ENCODE measurements at places on chromosomes 13 and 19.
A peak's percentile ranks its signal among the peaks of the same experiment; 100 is the strongest.

DNA sequence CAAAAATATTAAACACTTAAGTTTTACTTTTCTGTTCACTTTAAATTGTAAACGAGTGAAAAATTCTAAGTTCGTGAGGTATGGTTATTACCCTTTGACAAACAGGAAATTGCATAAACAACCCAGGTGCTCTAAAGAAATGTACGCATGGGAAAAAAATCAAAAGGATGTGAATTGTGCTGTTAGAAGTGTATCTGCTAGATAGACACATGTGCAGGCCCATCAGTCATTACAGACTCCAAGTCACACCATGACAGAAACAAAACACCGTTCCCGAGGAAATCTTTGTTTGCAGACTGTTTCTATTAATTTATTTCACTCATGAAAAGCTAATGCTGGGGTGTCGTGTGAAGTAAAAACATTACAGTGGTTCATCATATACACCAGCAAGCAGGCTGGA lies 17.0 kb upstream of the DOCK9 start:
- DNase-seq = no peak

- no peak for DNase-seq
Measured at GRCh38 chr13:65926750-65927171, 1303.4 kb downstream of the PCDH9 start.

DNA sequence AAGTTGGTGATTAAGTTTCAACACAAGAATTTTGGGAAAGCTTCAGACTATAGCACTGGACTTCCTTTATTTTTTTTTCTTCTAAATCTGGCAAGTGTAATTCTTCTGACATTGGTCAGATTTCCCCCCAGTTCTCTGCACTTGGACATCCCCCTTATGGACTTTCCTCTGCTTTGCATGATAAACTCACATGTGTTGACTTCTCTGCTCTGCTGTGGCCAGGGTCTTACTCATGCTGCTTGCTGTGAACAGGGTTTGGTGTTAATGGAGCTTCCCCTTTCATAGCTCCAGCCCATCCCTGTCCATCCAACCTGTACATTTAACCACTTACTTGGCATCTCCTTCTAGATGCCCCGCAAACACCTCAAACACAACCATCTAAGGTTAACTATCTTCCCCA lies 70.5 kb upstream of the SPATA13 start:
- DNase-seq = no peak

- DNase-seq = no peak
Measured at GRCh38 chr19:571566-571974, 826 bp upstream of the BSG start.

- no peak for DNase-seq
Measured at GRCh38 chr19:38020311-38020710, 113.3 kb downstream of the SIPA1L3 start.

GRCh38 chr19:6738787-6739389 lies 592 bp upstream of the TRIP10 start:
- DNase-seq = no peak

DNA sequence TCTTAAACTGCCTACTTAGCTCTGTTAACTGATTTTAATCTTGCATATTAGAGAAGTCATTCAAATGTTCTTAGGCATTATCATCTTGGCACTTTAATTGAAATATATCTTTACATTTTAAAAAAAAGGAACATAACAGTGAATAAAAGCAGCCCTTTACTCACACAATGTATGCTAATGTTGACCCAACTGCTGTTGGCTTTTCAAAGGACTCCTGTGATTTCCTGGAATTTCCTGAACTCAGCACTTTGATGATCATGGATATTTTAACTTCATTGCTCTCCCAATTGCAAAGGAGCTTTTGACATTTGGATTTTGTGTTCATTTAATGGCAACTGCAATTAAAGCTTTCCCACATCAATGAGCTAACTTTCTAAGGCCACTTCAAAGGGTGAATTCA lies 1230.3 kb downstream of the DIAPH3 start:
- DNase-seq = no peak

GRCh38 chr13:111913761-111914140 lies 153.2 kb upstream of the SOX1 start:
- DNase-seq = peak; percentile 5

GRCh38 chr13:35468195-35468594 lies 8.3 kb downstream of the MAB21L1 start:
- no peak for DNase-seq

- DNase-seq = no peak
Measured at GRCh38 chr13:112242777-112243176, 133.4 kb upstream of the SPACA7 start.

DNA sequence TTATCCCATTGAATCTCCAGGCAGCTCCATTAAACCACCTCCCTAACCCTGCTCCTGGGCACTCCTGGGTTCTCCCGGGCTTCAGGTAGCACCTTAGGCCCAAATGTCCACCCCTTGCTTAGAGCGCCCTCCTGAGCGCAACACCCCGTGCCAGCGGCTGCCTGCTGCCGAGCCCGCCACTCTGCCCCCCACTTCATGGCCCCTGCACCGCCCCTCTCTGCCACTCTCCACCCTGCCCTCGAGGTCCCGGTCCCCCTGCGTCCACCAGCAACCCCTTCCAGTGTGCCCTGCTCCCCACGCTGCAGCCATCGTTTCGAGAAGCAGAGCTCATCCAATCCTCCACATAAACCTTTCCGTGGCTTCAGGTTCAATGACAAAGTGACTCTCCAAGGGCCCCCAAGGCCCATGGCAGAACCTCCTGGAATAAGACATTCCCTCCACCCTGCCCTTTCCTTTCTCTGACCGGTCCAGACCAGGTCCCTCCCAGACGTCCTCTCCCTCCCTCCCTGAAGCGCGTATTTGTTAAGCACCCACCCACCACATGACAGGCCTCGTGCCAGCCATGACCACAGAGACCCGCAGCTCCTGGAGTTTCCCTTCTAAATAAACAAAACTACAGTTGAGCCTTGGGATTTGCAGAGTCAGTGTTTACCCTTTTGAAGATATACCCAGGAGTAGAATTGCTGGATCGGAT lies 66.6 kb downstream of the ARHGEF18 start:
- DNase-seq = no peak

GRCh38 chr13:113802090-113802531 lies 43.1 kb downstream of the TMEM255B start:
- DNase-seq = no peak

DNA sequence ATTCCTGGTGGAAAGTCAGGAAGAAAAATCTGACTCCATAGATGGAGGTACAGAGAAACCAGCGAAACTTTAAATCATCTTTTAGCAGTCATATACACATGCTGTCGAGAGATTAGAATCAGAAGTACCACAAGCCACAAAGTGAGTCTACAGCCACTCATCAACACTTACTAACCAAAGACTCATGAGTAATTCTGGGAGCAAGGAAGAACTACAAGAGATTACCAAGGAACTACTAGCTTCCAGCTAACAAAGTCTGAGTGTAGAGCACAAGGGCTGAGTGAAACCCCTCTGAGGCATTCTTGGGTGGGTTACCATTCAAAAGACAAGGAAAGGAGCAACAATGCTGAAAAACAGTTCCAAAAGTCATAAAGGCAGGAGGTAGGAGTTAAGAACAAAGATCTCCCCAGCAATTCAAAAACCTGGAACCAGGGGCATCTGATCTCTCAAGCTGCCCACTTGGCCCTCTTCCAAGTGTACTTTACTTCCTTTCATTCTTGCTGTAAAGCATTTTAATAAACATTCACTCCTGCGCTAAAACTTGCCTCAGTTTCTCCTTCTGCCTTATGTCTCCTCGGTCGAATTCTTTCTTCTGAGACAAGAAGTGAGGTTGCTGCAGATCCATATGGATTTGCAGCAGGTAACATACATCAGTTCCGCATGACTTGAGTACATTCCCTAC lies 13.0 kb downstream of the RBM26 start:
- no peak for DNase-seq

DNA sequence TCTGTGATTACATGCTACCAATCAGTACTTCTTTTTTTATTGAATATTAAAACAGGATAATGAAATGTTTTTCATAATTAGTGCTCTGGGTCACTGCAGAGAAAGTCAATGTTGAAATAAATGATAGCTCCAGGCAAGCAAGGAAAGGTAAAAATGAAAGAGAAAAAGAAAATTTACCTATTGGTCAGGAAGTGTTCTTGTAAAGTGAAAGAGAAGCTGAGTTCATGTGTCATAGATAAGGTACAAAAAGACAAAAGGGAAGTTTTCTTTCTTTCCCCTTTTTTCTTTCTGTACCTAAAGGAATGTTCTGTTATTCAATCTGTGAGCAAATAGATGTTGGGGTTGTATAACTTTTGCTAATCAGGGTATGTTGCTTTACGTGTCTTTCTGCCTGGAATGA lies 197.0 kb downstream of the PCDH9 start:
- DNase-seq = no peak

- DNase-seq = peak; percentile 55
Measured at GRCh38 chr19:45076029-45076850, at the start of gene ZNF296. Gene ZNF296, minus strand, starts transcription at chr19:45076478. Its CDS starts 105 bp downstream, at chr19:45076373.

- no peak for DNase-seq
Measured at GRCh38 chr19:35290381-35291127, 1.4 kb upstream of the MAG start.

- no peak for DNase-seq
Measured at GRCh38 chr13:95137096-95137495, 164.2 kb downstream of the ABCC4 start.

DNA sequence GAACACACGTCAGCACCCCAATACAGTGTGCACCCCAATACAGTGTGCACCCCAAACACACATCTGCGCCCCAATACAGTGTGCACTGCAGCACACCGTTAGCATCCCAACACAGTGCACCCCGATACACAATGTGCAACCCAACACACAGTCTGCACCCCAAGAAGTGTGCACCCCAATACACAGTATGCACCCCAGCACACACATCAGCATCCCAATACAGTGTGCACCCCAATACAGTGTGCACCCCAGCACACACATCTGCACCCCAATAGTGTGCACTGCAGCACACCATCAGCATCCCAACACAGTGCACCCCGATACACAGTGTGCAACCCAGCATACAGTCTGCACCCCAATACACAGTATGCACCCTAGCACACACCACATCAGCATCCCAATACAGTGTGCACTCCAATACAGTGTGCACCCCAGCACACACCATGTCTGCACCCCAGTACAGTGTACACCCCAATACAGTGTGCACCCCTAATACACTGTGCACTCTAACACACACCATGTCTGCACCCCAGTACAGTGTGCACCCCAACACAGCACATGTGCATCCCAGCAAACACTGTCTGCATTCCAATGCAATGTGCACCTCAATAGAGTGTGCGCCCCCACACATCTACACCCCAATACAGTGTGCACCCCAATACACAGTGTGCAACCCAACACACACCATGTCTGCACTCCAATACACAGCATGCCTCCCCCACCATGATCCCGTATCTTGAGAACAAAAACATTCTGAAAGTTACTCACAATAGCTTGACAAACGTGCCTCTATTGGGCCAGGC lies 855 bp upstream of the CARS2 start:
- no peak for DNase-seq

GRCh38 chr19:47353307-47353712 lies 4.2 kb downstream of the DHX34 start:
- no peak for DNase-seq

DNA sequence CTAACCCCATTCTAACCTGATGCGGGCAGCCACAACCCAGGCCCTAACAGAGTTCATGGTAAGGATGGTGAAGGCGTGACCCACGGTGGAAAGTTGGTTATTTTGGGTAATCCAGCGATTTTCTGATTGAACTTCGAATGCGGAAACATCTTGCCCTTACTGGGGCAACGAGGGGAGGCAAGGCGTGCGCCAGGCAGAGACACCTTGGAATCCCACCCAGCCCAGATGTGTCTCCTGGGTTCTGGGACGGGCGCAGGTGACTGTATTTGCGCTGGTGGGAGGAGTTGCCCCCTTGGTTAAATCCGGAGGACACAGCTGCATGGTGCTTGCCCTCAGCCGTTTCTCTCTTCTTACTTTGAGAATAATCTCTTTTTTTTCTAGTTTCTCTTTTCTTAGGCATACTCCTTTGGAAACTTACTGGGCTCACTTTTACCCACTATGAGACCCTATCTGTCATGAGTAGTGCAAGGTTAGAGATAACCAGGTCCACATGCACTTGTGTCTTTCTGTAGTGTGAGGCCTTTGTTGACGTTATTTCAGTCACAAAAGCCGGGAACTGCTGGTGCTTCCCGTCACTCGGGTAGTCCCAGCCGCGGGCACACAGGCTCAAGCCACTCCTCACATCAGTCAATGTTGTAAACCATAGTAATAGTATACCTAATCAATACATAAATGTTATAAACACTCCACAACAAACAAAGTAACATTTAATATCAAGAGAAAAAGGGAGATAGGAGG lies 81.5 kb downstream of the ATP11A start:
- DNase-seq = no peak

DNA sequence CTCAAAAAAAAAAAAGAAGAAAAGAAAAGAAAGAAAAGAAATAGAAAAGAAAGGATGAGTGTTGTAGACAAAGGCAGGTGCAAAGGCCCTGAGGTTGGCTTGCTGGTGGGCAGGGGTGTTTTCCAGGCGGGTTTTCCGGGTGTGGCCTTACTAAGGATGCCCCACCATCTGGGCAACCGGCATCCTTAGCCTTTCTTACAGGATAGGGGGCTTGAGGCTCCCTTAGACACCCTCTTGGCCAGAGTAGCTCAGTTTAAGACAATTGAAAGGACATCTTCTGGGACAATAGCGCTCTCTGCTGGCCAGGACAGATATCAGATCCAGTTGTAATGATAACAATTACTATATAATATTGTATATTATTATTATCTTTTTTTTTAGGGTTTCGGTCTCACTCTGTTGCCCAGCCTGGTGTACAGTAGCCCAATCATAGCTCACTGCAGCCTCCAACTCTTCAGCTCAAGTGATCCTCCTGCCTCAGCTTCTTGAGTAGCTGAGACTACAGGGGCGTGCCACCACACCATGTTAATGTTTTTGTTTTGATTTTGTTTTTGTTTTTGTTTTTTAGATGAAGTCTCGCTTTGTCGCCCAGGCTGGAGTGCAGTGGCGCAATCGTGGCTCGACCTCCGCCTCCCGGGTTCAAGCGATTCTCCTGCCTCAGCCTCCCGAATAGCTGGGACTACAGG lies 1.4 kb upstream of the QTRT1 start:
- no peak for DNase-seq

GRCh38 chr13:73665261-73665660 lies 468.9 kb downstream of the KLF12 start:
- DNase-seq = no peak

GRCh38 chr19:33464010-33464732 lies 57.4 kb downstream of the PEPD start:
- DNase-seq = no peak
